CD4-positive, alpha-beta T cell treated with Interleukin-12 subunit alpha and Interleukin-12 subunit beta, for 1 hour (primary cell): ENCODE measurements at places on chromosomes 12 and 14.
A peak's percentile ranks its signal among the peaks of the same experiment; 100 is the strongest.

GRCh38 chr12:47819138-47819895 is 386 bp downstream of the HDAC7 start:
- DNase-seq = peak; percentile 58

DNA sequence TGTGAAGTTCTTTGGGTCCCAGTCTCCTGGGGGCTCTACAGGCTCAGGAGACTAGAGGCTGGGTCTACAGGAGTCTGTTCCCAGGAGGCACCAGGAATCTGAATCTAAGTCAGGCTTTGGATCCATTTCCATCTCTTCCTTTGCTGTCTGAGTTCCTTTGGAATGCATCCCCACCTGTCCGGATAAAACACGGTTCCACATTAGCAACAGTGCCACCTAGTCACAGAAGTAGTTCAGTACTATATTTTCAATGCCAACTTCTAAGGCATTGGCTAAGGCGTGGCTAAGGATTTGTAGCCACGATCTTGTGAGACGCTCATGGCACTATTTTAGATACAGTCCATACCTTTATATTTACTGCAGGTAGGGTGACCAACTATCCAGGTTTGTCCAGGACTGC is 15.1 kb downstream of the ZC2HC1C start:
- DNase-seq = no peak

DNA sequence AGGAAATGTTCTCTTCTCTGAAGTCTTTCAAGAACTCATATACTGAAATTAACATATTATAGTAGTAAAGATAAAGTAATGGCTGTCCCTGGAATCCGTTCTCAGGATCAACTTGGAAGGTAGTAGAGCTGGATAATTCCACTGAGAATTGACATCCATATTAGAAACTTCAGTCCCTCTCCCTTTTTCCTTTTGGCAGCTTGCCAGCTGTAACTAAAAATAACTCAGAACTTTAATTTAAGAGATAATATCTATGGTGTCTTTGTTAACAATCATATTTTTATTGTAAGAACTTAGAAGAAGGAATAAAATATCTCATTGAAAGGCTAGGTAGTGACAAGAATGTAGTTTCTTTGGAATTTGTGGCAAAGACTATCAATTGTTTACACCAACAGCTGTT is 61.4 kb upstream of the PLEKHA5 start:
- no peak for DNase-seq

DNA sequence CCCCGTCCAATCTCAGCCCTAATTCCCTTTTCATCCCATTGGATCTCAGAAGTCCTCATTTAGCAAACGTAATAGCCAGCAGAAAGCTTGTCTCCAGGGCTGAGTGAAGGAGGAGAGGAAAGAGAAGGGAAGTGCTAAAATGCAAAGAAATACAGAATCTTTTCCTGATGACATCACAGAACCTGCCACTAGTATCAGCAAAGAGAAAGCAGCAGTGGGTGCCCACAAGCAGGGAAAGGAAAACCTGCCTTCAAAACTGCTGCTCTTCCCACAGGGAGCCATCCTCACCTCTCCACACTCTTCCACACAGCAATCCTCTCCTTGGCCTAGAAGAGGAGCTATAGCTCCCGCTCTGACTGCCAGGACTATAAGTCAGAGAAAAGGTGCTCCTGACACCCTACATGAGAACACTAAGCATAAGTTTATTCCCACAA is 11.3 kb downstream of the MED13L start:
- DNase-seq = no peak

GRCh38 chr12:132428936-132429601 is 60.9 kb upstream of the FBRSL1 start:
- no peak for DNase-seq

GRCh38 chr12:64392221-64392620 is 1.7 kb upstream of the C12orf56 start:
- peak; percentile 40 for DNase-seq

DNA sequence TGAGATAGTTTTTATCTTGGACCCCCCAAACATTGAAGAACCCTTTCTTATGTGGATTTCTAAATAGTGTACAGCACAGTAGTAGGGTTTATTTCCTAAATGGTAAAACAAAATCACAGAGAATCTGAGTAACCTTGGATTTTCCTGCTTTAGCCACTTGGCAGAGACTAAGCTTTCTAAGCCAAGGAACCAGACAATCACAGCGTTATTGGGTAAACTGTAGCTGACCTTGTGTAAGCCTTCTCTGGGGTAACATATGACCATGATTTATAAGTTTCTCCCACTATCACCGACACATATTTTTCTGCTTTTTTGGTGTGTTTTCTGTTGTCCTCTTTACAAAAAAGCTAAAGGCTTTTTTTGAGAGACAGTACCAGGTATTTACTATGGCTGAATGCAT is 136.3 kb upstream of the PZP start:
- no peak for DNase-seq

DNA sequence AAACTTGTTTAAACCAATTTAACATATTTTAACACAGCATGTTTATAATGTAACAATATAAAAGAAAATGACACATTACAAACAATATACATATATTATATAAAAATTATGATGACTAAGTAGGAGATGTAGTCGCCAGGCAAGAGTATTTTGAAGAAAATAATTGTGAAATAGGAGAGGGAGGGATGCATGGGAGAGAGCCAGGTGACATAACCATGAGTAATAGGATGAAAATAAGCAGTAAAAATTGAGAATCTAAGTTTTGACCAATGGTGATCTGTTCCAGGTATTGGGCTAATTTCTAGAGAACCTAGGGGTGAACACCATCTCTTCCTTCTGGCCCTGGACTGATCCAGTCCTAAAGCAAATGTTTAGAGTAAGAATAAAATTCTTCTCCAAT is 315.2 kb upstream of the G2E3 start:
- no peak for DNase-seq

DNA sequence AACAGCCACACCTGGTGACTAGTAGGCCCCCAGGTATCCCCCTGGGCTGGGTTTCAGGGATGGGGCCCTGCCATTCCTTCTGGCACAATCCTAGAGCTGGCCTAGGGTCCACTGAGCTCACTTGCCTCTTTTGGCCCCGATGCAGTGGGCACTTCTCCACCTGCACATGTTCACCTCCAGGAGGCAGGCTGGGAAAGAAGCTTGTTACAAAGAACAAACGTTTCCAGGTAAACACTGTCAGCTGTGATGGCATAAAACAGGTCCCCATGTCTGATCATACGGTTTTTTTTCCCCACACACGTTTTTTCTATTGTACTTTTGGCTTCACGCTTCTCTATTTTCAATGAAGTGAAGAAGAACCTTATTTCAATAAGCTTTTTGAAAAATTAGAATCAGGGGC is 15.8 kb upstream of the HVCN1 start:
- peak; percentile 29 for DNase-seq

DNA sequence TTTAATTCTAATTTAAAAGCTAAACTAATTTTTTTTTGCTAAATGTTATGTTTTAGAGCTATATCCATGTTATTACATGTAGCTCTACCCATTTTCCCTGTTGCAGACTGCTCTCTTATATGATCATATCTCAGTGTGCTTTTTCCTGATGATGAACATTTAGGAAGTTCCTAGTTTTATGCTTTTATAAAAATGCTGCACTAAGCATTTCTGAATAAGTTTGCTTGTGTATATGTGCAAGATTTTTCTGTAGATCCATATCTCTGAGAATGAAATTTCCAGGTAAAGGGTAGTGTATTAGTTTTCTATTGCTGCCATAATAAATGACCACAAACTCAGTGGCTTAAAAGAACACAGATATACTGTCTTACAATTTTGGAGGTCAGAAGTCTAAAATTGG is 374.4 kb upstream of the E2F7 start:
- DNase-seq = no peak

GRCh38 chr14:102089621-102090343 is 2.9 kb upstream of the HSP90AA1 start:
- DNase-seq = no peak

DNA sequence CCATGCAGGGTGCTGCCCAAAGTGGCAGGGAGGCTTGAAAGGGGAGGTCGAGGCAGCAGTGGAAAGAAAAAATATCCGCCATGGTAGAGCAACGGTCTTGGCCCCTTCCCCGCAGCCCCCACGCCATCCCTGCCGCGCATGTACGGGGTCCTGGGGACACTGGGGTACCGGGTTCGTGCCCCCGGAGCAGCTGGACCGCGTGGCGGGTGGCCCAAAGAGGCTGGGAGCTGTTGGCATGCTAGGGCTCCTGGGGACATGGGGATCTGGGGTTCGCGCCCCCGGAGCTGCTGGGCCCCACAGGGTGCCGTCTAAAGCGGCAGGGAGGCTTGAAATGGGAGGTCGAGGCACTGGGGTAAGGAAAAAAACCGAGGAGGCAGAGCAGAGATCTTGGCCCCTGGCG is 316.5 kb downstream of the ALG10 start:
- no peak for DNase-seq

GRCh38 chr12:112838731-112839130 is 47.2 kb downstream of the RPH3A start:
- no peak for DNase-seq

- no peak for DNase-seq
Observed at GRCh38 chr12:12167847-12168246, 97.1 kb downstream of the BCL2L14 start.

- peak; percentile 3 for DNase-seq
Observed at GRCh38 chr12:3753544-3754284, 805 bp upstream of the CRACR2A start.

GRCh38 chr12:16030744-16031143 is 119.6 kb downstream of the DERA start:
- DNase-seq = no peak

DNA sequence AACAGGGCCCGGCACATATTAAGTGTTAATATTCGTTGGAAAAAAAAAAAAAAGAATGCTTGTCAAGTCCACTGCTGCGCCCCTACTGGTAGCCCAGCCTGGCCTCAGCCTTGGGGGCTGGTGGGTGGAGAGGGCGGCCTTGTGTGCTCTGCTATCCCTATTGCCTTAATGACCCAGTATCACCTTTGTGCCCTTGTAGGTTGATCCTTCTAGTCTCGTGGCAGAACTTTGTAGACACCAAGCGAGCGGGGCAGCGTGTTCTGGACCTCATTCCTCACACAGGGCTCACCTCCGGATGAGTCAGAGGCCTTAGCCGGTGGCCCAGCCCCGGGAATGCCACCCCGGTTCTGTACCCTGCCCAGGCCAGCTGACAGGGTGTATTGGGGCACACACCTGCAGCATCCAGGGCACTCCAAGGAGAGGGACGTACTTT is 1.8 kb upstream of the RCOR1 start:
- no peak for DNase-seq

- no peak for DNase-seq
Observed at GRCh38 chr12:20000229-20000849, 368.0 kb upstream of the PDE3A start.

GRCh38 chr12:58640314-58640713 is 280.0 kb downstream of the LRIG3 start:
- no peak for DNase-seq

GRCh38 chr12:38921025-38921677 is 15.8 kb upstream of the CPNE8 start:
- DNase-seq = peak; percentile 25

GRCh38 chr14:92597906-92598905 is 84.6 kb downstream of the RIN3 start:
- DNase-seq = no peak

DNA sequence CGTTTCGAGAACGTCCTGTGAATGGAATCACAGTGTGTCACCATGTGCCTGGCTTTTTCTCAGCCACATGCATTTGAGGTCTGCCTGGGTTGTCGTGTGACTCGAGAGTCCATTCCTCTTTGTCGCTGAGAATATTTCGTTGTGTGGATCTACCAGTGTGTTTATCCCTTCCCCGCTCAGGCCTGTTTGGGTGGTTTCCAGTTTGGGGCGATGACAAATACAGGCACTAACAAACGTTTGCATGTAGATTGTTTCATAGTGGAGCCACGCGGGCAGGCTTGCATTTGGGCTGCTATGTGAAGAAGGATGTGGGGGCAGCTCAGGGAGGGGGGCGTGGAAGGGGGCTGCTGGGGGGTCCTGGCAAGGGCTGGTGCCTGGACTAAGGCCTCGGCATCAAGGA is 14.1 kb downstream of the RIN3 start:
- DNase-seq = no peak

DNA sequence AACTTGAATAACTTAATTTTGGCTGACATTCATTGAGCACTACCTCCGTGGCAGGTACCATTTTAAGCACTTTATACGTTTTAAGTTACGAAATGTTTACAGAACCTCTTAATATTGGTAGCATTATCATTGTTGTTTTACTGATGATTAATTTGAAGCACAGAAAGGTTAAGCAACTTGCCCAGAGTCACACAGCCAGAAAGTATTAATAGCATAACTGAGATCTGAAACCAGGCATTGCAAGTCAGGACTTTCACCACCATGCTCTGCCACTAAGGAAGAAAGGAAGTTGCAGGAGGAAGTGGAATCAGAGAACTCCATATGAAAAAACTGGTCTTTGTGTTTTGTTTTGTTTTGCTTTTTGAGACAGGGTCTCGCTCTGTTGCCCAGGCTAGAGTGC is 28.2 kb upstream of the BCAT1 start:
- no peak for DNase-seq

DNA sequence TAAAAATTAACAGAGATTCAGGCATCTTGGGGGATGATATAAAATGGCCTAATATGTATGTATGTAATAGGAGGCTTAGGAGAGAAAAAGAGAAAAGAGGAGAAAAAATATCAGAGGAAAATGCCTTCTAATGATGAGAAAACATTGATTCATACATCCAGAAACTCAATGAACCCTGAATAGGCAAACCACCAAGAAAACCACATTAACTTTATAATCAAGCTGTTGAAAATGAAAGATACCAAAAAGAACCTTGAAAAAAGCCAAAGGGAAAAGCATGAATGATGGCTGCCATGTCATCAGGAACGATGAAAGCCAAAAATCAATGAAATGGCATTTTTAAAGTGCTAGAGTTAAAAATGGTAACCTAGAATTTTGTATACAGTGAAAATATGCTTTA is 180.2 kb downstream of the EPS8 start:
- no peak for DNase-seq

DNA sequence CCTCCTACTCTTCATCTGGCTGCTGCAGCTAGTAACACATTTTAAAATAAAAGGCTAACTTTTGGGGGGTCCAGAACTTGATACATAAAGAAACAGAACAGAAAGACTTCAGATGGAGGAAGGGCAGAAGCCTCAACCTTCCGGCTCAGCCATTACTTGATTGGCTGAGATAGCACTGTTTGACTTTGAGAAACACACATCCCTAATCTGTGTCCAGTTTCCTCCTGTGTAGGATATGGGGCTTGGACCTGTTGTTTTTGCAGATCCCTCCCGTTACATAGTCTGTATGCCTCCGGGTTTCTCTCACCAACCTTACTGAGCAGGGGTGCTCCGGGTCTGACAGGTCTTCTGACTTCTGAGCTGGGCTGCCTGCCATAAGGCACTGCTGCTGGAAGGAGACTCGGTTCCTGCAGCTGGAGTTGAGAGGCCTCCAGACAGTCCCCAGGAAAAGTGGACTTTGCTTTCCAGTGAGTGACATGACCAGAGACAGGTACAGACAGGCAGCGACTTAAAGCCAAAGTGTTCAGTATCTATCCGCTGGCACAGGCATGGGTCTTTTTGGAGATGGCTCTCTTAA is 8.3 kb upstream of the ZNF641 start:
- no peak for DNase-seq

DNA sequence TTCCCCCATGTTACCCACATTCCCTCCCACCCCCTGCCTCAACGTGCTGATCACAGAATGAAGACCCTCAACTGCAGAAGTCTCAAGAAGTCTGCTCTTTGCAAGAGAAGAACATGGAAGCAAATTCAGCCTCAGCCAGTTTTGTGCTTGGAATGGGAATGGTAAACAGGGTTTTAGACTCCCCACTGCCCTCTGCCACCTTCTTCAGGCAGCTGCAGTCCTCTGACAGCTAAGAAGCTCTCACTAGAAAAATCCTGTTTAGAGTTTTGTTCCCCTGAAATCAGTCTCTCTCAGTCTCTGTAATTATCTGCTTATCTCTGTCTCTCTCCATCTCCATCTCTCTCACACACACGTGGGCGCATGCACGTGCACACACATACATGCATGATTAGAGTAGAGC is 85.4 kb downstream of the CRACR2A start:
- no peak for DNase-seq
